ENCODE measurements at places on chromosomes 13 and 19.
A peak's percentile ranks its signal among the peaks of the same experiment; 100 is the strongest.

DNA sequence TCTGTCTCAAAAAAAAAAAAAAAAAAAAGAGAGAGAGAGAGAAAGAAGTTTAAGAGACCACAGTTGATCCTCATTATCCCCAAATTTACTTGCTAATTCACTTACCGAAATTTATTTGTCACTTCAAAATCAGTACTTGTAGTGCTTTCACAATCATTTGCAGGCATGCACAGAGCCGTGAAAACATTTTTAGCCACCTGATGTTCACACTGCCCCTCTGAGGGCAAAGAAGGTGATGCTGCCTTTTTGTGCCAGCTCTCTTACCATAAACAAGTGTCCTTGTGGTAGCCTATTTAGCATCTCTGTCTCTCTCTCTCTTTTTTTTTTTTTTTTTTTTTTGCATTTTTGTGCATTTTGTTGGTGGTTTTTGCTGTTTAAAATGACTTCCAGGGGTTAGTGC is 24.1 kb upstream of the CASP14 start:
- DNase-seq, result no peak

DNA sequence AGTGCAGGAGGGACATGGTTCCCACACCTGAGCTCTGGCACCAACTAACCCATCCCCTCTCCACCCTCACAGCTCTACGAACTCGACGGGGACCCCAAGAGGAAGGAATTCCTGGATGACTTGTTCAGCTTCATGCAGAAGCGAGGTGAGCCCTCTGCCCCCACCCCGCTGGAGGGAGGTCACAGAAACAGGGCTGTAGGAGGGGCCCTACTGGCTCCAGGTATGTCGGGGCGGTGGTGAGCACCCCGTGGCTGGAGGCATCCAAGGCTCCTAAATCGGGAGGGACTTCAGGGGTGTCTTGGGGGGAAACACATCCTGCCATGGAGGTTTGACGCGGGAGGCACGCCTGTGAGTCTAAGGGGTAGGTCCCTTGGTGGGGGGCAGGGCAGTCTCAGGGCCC is 24.1 kb upstream of the WDR18 start:
- DNase-seq, result no peak

GRCh38 chr19:27752530-27753184 is 1460.3 kb downstream of the UQCRFS1 start:
- no peak for DNase-seq

GRCh38 chr13:50340551-50341287 is 325.5 kb downstream of the KCNRG start:
- DNase-seq, result no peak

- no peak for DNase-seq
These were observed 5.4 kb upstream of the UBE2M start for GRCh38 chr19:58563823-58564222.

DNA sequence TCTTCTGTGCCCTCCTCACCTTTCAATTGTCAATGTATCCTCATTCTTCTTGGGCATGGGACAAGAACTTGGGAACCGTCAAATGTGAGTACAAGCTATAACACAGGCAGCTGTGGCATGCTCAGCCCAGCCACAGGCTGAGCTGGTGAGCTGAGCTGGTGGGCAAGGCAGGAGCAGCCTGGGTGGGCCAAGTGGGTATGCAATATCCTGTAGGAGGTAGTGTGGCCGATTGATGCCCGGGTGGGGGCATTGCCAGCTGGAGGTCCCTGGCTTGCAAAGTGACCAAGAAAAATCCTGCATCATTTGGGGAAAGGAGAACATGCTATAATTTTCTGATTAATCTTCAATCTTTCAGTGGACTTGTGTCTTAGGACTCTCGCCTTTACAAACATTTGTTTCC is 507.2 kb upstream of the SLC10A2 start:
- no peak for DNase-seq

GRCh38 chr13:103759361-103759760 is 693.1 kb upstream of the SLC10A2 start:
- no peak for DNase-seq

DNA sequence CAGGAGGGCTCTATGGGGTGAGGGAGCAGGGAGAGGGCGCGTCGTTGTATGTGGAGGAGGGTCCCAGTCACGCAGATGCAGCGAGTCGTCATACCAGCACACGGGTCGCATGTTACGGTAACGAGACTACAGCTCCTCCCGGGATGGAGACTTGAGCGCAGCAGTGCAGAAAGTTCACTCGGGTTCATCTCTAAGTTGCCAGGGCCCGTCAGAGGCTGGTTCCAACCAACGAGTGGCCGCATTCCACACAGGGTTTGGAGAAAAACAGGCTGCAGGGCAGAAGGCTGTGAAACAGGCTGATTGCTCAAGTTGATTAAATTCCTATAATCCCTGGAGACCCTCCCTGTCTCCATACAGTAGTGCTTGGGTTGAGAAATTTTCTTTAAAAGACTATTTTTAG is 21.9 kb upstream of the TTYH1 start:
- DNase-seq, result no peak

GRCh38 chr19:48746738-48747575 is at the start of gene IZUMO1:
IZUMO1 (minus strand) TSS chr19:48746909; CDS start chr19:48745859, 1,050 bp downstream.
- peak; percentile 70 for DNase-seq

DNA sequence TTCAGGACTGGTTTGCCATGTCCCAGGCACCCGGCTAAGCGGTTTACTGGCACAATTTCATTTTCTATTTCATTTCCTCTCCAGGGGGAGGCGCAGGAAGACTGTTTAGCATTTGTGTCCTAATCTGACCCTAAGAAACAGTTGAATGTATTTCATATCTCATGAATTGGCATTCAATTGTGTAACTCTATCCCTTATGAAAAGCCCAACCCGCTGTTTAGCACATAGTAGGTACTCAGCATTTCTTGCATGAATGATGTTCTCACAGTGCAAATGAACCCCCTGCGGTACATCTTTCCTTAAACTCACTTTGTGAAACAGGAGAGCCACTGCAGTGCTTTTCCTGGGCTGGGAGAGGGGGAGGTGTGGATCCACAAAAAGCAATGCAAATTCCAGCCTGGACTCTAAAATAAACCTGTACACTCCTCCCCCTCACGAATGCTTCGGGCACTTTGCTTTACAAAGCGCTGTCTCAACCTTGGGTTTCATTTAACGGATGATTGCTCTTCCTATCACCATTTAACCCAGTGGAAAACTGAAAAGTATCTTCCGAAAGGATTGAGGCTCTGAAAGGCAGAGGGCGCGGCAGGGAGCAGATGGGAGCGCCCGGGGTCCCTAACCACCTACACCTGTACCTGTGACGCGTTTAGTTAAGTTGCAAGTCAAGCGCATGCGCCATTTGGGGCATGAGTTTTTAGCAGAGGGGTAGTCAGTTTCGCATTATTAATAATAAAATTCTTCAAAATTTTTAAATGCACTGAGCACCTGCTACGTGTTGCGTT is 1.2 kb upstream of the EEF2 start:
- DNase-seq, result peak; percentile 66

- no peak for DNase-seq
These were observed 23.2 kb downstream of the CARS2 start for GRCh38 chr13:110682746-110683145.

- DNase-seq, result no peak
These were observed 300.3 kb downstream of the MYO16 start for GRCh38 chr13:108929532-108930206.

DNA sequence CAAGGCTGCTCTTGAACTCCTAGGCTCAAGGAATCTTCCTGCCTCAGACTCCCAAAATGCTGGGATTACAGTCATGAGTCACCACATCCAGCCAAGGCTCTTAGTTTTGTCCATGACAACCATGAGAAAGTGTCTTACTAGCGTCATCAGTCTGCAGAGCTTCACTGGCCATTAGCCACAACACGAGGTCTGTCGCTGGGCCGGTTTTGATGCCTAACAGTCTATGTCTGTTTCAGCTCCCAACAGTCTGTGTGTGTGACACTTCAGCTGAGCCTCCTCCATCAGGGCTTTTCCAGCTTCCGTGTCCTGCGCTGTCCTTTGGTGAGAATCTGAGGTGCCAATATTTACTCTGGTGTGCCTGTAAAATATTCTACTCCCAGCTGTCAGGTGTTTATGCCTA is 47.6 kb downstream of the CEP89 start:
- DNase-seq, result no peak

DNA sequence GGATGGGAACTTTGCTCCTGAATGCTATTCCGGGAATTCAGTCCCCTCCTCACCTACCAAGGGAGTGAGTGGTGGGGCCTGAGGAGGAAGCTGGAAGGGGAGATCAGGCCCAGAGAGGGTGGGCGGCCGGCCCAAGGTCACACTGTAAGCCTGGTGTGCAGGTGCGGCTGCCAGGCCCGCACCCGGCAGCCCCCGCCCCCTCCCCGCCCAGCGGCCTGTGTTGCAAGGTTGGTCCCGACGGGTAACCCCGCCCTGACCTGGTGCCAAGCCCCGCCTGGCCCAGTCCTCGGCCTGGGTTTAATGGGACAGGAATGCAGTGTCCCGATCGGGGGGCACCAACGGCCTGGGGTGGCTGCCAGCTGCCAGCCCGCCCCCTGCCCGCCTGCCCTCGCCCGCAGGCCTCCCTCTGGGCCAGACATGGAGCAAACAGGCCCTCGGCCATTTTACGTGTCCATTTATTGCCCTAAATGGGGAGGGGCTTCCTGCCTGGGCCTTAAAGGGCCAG is 5.5 kb downstream of the ZBTB7A start:
- DNase-seq, result no peak

DNA sequence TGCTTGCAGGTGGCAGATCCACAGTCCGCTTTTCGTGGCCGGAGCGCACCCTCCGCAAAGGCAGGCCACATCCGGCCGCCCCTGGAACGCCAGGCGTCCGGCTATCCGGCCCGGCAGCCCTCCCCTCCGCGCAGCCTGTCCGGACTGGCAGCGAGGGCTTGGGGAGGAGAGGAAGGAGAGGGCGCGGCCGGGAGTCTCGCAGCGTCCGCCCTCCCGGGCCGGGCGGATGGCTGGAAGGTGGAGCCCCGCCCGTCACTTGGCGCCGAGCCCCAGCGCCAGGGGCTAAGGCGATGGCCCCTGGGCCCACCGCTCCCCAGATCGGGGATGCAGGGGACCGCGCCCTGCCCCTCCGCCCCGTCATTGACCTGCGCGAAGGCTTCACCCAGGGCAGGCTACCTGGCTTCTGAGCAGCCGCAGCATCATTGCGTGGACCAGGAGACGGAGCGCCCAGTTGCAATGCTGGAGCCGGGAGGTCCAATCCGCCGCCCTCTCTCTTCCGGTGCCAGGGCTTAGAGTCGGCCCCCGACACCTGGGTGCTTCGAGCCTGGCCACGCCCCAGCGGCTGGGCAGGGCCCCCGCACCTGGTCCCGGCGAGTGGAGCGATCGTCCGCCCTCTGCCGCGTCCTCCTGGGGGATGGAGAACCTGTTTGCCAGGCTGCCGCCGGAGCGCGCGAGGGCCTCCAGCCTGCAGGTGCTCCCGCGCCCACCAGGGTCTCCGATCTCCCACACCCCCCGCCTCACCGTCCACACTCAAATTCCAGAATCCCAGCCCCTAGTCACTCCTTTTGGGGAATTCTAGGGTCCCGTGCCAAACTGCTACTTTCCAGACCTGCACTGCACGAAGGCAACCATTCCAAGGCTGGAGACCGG is at the start of gene FUT1:
FUT1 (minus strand) TSS at position 146 of the 870 bp plus-strand sequence. CDS start 1,360 bp downstream, outside the sequence.
- DNase-seq, result peak; percentile 56

- DNase-seq, result no peak
These were observed 263.7 kb downstream of the TEX29 start for GRCh38 chr13:111584101-111584672.

GRCh38 chr19:8337728-8338127 is 5.3 kb downstream of the KANK3 start:
- DNase-seq, result no peak

DNA sequence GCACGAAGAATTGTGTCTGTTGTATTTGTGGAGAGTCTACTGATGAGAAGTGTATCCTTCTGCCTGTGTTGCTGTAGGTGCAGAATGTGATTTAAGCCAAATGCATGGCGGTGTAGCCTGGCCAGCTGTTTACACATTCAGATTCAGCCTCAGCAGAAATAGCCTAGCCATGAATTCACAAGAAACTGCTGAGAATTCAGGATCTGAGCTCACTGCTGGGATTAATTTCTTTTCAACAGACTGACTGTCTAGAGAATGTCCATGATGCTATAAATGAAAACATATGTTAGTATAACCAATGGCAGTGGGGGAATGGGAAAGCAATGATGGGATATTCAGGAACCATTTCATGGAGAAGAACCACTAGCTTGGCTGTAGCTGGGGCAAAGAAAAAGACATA is 77.4 kb upstream of the RNF113B start:
- no peak for DNase-seq

DNA sequence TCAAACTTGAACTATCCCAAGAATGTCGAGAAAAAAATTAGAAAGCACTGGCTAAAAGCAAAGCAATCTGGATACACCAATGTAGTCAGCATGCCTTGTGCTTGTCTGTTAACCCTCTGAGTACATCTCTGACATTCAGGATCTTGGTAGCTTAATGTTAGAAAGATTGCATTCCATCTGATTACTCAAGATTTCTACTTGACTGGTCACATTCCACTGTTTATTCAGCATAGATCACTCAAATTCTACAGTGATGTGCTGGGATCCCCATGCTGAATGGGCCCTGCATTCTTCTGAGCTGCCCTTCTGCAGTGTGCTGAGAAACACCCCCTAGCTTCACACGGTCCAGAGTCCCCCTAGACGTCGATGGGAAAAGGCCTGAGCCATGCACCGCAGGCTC is 295.4 kb upstream of the MAB21L1 start:
- no peak for DNase-seq

DNA sequence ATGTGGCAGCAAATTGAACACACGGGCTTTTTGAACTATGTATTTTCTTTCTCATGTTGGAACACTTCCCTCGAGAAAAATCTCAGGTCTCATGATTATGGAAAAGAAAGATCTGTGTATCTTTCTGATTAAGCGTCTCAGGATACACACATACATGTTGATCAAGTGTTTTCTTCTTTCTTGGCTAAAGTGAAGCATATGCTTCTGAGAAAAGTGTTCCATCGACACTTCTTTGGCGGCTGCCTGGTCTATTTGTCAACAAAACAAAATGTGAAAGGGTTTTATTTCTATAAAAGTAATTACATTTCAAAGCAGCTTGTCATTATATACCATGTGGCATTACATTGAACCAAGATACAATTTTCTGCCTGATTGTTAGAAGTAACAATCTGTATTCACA is 157.5 kb downstream of the DLEU7 start:
- DNase-seq, result no peak

- DNase-seq, result no peak
These were observed 88.5 kb downstream of the TEX26 start for GRCh38 chr13:31020996-31021395.

DNA sequence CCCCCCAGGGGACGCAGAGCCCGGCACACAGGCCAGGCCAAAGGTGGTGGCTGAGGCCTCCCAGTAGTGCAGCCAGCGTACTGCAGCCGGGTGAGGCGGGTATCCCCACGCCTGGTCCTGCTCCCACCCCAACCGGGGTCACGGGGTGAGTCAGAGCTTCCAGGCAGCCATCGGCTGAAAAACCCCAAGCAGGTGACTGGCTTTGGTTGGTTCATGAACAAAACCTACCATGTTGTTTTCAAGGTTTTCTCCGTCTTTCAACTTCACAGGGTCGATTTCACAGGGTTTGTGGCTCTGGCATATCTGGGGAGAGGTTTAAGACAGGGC is 42.1 kb upstream of the C13orf46 start:
- peak; percentile 34 for DNase-seq
